ENCODE measurements at places on chromosomes 11 and 22.

GRCh38 chr11:3831378-3832239 is 9.2 kb downstream of the RHOG start:
- DNase-seq = no peak

DNA sequence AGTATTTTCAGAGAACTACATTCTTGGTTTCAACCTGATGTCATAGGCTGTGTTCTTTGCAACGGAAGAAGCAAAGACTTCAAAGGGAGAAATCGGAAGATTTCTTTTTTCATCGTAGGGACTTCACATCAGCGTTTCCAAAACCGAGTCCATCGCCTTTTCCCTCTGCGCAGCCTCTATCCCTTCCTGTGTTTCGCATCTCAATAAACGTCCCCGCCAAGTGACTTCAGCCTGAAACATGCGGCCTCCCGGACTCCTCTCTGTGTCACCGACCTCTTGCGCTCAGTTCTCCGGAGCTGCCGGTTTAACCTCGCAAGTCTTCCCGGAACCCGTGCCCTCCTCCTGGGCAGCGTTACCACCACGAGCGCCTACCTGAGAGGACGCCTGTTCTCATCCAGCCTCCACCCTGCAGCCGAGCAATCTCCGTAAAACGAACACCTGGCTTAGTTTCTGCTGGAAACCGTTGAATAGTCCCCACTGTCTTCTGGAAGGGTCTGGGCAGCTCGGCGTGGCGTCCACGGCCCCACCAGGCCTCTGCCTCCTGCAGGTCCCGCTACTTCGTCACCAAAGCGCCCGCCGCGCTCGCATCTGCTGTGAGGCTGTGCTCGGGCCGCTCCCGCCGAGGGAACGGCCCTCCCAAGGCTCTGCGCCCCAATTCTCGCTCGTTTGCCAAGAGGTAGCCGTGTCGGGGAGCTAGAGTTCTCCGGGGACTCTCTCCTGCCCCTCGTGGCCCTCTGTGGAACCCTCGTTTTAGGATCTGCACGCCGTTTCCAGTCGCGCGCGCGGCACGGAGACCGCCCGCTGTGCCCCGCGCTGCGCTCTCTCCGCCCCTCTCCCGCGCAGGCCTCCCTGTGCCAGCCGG is at the start of gene GLB1L3:
Gene GLB1L3, plus strand, starts transcription at position 846 of the 862 bp plus-strand sequence. CDS start 362 bp downstream, outside the sequence.
- no peak for DNase-seq

DNA sequence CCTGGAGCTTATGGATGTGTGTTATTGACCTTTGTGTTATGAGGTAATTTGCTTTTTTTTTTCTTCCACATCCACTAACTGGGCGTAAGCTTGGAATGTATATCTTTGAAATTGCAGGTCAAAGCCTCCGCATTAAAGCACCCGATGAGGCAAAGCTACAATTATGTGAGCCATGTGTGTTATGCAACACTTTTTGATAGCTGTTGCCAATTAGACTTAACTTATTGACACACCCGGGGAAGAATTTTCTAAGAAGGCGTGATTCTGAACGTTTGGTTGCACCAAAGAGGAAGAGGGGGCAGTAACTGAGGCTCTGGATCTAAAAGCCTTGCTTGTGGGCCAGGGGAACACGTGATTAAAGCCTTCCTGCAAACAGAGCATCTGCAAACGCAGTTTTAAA is 610 bp upstream of the TEX12 start:
- DNase-seq = no peak

- DNase-seq = no peak
Observed at GRCh38 chr22:32416556-32417085, 4.6 kb upstream of the RTCB start.

GRCh38 chr11:72308226-72309073 is 64.5 kb upstream of the PHOX2A start:
- no peak for DNase-seq

DNA sequence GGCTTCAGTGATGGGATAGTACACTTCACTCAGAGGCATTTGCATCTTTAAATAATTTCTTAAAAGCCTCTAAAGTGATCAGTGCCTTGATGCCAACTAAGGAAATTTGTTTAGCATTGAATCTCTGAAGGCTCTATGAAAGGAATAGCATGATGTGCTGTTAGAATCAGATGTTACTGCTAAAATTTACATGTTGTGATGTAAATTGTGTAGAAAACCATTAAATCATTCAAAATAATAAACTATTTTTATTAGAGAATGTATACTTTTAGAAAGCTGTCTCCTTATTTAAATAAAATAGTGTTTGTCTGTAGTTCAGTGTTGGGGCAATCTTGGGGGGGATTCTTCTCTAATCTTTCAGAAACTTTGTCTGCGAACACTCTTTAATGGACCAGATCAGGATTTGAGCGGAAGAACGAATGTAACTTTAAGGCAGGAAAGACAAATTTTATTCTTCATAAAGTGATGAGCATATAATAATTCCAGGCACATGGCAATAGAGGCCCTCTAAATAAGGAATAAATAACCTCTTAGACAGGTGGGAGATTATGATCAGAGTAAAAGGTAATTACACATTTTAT is 4.6 kb downstream of the MALAT1 start:
- DNase-seq = no peak

DNA sequence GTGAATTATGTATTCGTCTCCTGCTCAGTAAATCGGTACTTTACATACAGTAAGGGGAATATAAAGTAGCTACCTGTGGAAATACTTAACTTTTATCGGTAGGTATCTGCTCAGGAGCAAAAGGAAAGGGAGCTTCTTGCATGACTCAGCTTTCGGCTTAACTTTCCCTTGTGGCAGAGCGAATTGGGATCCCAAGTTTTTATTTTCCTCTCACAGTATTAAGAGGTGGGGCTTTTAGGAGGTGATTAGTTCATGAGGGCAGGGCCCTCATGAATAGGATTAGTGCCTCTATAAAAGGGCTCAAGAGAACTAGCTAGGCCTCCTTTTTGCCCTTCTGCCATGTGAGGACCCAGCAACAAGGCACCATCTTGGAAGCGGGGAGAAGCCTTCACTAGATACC is 18.7 kb downstream of the RCN1 start:
- no peak for DNase-seq

GRCh38 chr11:117931331-117931950 is 2.2 kb upstream of the TMPRSS13 start:
- no peak for DNase-seq

DNA sequence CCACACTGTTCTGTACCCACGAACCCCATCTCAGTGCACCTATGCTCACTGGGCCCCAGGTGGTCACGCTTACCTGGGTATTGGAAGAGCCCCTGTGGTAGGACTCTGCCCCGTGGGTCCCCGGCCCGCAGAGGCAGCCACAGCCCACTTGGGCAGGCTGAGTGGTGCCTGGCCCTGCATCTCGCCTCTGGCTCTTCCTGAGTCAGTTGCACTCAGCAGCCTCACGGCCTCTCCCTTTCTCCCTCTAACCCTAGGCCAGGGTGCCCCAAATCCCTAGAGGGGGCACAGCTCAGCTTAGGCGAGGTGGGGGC is 9.7 kb downstream of the CRELD2 start:
- DNase-seq = no peak

DNA sequence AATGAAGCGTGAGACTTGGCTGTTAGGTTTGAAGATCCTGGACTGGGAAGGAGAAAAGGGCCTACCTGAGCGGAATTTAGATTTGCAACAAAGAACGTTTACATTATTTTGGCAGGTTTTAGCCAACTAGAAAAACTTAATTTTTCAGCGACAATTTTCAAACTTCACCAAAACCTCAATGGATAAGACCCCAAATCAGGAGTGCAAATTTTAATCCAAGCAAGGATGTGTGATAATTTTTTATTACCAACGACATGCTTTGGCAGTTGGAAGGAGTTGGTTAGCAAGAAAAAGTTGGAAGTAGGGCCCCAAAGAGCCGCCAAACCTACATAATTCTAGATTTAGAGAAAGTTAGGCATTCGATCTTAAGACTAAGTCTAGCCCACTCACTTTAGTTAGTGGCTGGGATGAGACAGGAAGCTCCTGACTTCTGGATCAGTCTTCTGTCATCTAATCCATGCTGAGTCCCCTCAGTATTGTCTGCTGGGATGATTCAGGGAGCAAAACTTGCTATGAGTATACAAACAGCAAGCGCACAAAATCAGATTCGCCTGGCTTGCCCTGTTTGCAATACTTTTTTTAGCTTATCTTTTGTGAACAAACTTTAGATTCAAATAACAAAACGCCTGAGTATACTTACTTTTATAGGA is 787 bp upstream of the RDX start:
- DNase-seq = no peak

DNA sequence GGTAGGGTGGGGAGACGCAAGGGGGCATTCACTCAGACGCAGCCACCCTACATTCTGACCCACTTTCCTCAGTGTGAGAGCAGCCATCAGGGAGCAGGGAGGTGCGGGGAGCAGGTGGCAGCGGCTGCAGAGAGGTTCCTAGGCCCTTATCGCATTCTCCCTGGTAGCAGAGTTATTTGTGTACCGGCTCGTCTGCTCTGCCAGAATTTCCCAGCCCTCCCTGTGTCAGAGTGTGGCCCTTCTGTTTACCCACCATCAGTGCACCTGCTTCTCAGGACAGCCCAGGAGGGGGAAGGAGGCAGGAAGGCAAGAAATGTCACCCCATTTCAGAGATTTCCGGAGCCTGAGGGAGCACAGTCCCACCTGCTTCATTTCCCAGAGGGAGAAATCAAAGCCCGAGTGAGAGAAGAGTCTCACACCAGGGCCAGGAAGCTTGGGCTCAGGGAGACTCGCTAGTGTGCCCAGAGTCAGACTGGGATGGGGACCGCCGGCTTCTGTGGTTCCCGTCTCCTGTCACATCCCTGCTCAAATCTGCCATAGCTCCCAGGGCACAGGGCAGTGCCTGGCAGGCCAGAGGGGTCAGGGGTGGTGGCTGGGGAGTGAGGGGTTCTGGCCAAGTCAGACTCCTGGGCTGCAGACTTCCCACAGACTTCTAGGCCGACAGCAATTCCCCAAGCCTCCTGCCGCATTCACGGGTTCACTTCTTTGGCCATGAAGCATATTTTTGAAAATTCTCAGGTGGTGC is 49.7 kb downstream of the ARRB1 start:
- no peak for DNase-seq

- no peak for DNase-seq
Observed at GRCh38 chr11:95371153-95371552, 140.2 kb upstream of the SESN3 start.

- no peak for DNase-seq
Observed at GRCh38 chr11:66181632-66182315, 86.7 kb upstream of the RAB1B start.

GRCh38 chr11:68872216-68873003 is 30.7 kb upstream of the CPT1A start:
- DNase-seq = no peak

DNA sequence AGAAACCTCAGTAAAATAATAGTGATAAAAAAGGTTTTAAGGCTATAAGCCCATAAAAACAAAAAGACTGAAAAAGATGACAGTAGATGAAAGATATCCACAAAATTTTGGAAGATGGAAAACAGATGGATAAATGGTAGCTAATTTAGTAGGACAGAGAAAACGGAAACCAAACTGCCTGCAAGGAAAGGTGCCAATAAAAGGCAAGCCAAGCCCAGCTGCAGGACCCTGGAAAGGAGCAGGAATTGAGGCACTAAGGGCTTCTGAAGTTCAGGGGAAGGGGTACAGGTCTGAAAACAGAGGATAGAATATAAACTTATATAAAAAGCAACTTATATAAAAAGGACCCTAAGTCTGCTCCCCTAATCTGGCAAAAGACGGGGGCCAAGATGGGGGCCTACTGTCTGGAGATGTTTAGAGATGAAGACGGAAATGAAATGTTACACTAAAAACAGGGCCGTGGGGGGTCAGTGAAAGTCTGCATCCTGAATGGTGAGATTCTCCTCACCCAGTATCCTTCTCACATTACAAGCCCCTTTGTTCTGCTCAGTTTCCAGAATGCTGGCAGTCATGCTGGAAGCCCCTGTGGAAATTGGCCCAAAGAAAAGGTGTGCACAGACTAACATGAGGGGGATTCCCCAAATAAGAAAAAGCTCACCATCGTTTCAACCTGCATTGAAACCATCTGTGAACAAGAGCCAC is 269.3 kb upstream of the PITPNB start:
- no peak for DNase-seq

DNA sequence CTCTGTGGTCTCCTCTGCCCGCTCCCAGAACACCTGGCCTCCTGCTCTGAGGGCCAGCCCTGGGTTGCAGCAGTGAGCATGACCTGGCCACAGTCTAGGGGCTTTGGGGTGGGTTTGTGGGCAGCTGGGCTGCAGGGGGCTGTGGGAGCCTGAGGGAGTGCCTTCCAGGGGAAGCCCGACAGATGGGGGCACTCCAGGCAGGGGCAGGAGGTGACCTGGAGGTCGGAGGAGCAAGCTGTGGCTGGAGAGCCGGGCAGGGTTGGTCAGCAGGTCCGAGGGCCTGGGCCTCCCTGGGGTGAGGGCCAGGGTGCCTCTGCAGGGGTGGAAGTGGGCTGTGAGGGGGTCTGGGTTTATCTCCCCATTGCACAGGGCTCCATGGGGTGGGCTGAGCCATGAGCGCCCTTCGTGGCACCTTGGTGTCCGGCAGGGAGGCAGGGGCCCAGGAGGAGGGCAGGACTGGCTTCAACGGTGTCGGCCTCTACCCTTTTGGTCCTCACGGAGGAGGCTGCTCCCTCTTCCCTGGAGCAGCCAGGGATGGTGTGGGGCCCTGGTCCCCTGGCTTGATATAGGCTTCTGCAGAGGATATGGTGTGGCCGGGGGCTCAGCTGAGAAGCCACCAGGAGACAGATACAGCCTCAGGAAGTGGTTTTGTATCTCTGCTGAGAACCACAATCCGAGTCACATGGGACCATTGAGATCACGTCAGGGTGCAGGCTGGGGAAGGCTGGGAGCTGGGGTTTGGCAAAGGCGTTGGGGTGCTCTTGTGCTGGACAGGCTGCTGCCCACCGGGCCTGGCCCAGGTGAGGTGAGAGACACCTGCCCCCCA is 22.3 kb downstream of the KCNQ1 start:
- DNase-seq = no peak

DNA sequence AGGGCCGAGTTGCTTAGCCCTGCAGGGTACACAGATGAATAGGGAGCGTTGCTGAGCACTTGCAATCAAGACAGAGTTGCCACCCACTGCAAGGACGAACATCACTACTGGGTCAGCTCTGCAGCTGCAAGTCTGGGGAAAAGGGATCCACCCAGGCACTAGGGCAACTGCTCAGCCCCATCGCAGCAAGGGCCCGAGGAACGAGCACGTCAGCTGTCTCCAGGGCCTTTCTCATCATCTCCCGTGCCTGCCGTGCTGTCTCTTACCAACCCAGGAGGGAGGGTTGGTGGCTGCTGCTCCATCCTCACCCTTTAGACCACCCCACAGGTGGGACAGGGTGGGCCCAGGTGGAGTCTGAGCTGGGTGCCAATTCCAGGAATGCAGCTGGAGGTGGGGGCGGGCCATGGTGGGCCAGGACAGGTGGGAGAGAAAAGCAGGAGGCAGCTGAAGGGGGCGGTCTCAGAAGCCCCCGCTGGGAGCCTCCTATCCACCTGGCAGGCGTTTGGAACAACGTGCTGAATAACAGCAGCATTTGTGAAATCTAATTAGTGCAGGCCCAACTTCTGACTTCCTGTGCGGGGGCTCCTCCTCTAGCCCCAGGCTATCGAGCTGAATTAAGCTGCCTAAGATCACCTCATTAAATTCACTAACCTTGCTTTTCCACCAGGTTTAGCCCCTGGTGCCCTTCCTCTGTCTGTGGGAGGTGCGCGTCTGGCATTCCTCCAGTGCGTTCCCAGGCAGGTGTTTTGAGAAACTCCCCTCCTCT is 252.5 kb downstream of the ST3GAL4 start:
- DNase-seq = no peak

Data from iPS DF 6.9 (cell line).